NCI-H1105 (cell line): ENCODE measurements at places on chromosomes 4 and X.

- DNase-seq: no peak
Measured at GRCh38 chr4:17447056-17447455, 64.8 kb downstream of the QDPR start.

DNA sequence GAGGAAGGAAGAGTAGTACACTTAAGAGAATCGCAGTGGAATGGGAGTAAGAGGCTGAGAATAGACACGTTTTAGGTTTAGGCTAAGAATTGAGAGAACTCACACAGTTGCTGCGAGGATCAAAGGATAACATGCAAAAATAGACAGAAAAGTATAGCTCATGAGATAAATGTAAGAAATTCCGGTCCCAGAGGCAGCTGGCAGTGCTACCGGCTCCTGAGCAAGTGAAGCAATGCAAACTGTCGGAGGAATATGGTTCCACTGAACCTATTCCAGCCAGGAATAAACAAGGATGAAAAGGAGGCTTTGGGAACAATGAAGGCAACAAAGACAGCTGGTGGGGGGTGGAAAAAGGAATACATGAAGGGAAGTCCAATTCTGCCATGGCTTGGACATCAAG is 191.8 kb downstream of the QDPR start:
- DNase-seq: no peak

- DNase-seq: no peak
Measured at GRCh38 chr4:28639747-28640146, 1779.1 kb downstream of the STIM2 start.

DNA sequence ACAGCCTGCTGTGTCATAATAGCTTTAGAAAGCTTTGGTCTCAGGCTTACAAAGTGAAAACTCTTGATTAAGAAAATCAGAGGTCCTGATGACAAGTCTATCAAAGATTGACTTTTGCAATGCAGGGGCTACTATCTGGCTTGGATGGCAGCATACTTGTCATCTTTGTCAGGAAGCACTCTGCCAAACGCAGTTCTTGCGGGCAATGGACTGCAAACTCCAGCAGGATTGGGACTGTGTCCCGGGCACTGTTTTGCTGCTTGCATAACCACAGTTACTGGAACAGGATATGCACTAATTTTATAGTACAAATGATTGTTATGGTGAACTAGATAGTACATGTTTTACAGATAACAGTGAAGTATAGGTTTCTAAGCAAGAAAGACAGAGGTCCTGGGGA is 185.6 kb downstream of the IQCM start:
- DNase-seq: no peak
